ENCODE measurements at places on chromosomes 2 and 18.

GRCh38 chr2:184517402-184517801, 80.9 kb upstream of the ZNF804A start:
- no peak for DNase-seq

- DNase-seq, result no peak
These were observed 206.5 kb downstream of the SETBP1 start for GRCh38 chr18:44887227-44887631.

DNA sequence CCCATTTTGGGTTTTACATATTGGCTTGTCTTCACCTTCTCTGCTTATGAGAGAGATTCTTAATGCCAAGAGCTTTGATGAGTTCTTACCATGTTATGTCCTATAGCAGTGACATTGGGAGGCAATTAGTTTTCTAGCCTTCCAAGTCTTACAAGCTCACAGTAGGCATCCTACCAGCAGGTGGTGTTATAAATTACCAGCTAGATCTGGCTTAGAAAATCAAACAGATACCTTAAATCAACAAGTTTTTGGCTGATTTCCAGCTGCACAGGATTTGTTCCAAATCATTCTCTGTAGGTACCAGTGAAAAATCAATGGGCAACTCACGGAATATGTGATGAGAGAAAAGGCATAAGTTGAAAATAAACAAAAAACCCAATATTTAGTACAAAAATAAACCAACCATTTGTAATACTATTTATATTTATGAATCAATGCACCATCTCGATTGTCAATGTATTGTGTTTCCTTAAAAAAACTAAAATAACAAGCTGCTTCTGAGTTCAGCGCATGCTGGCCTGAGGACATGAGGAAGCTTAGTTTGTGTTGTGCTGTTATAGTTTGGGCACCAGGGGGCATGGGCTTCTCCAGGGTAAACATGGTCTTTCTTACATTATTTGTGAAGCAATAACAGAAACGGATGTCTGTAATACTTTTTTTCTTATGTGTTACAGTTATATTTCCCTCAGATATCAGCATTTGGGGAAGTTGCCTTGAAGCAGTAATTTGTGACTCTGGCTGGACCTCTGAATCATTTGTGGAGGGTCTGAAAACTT, 34.1 kb upstream of the NXPH2 start:
- no peak for DNase-seq

DNA sequence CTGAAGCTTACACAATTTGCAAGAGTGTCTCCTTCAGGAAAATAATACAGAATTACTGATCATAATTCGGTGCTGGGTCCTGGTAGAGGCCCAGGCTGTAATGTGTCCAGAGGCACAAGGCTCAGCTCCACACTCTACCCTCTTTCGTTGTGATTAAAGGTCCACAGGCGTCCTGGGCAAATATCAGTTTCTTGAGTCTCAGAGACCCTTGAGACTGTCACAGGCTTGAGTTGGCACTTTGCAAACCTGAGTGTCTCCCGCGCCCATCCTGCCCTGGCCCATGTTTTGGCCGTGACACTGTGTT, 46.9 kb upstream of the SMAD7 start:
- DNase-seq, result no peak

GRCh38 chr2:127143841-127144782, 37.2 kb upstream of the BIN1 start:
- no peak for DNase-seq

- DNase-seq, result no peak
These were observed 135.3 kb downstream of the AKAIN1 start for GRCh38 chr18:5061785-5062184.

DNA sequence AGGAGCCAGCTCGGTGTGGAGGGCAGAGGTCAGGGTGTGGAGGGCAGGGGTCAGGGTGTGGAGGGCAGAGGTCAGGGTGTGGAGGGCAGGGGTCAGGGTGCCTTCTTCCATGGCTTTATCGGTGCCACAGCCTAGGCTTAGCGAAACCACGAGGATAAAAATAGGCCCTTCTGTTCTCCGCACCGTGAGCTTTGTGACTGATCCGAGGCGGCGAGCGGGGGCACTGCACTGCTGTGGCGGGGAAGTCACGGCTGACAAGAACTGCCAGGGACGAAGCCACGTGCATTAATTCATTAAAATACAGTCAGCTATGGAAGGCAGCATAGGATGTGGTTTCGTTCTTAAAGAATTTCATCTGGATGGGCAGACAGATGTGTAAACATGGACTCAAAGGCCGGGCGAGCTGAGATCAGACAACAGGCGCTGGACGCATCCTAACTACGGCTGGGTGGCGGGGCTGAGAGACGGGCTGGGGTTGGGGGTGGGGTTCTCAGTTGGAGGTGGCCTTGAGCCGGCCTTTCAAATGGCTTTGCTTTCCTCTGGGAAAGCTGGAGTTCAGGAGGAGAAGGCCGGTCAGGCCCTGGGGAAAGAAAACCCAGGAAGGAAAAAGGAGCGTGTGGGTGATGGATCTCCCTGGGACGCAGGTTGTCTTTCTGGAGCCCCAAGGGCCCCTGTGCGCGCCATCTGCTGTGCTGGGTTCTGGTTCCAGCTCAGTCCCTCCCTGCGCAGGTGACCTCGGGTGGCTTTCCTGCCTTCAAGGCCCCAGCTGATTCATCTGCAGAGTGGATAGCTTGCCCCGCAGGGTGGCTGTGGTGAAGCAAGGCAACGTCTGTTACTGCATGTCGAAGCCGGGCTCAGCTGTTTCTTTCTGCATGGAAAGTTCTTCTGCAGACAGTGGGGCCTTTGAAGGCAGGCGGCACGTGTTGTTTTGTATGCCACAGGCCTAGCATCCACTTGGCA, 958 bp upstream of the ALLC start:
- peak; percentile 16 for DNase-seq

GRCh38 chr2:174595116-174595809, 2.3 kb downstream of the WIPF1 start:
- no peak for DNase-seq

DNA sequence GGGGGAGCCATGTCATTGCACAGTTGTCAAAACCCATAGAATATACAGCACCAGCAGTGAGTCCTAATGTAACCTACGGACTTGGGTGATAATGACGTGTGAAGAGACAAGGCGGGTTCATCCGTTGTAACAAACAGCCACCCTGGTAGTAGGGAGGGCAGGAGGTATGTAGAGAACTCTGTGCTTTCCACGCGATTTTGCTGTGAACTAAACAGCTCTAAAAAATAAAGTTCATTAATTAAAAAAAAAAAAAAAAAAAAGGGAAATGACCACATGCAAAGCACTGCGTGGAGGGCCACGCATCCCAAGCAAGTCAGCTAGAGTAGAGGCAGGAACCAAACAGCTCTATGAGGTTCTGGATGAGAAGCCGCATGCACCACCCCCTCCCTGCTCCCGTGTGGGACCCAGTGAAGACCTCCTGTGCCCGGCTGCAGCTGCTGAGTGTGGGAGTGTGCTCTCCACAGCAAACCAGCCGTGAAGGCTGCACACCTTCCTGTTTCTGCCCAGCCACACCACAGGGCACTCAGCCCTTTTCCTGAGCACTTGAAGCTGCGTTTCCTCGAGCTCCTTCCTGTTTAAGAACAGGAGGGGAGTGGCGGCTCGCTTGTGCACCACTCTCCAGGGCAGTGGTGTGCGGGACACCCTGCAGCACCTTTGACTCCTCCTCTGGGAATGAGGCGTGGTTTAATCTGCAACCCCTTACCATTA, 65.6 kb downstream of the ODC1 start:
- DNase-seq, result peak; percentile 40

- DNase-seq, result no peak
These were observed 122.9 kb downstream of the ATAD2B start for GRCh38 chr2:23803965-23804542.

DNA sequence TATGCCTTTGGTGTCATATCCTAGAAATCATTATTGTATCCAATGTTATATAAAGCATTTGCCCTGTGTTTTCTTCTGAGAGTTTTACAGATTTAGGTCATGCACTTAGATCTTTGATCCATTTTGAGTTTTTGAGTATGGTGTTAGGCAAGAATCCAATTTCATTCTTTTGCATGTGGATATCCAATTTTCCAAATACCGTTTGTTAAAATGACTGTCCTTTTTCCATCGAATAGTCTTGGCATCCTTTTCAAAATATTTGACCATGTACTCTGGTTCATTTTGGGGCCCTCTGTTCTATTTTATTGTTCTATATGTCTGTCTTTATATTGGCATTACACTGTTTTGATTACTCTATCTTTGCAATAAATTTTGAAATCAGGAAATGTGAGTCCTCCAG, 23.8 kb upstream of the KCNJ13 start:
- no peak for DNase-seq

DNA sequence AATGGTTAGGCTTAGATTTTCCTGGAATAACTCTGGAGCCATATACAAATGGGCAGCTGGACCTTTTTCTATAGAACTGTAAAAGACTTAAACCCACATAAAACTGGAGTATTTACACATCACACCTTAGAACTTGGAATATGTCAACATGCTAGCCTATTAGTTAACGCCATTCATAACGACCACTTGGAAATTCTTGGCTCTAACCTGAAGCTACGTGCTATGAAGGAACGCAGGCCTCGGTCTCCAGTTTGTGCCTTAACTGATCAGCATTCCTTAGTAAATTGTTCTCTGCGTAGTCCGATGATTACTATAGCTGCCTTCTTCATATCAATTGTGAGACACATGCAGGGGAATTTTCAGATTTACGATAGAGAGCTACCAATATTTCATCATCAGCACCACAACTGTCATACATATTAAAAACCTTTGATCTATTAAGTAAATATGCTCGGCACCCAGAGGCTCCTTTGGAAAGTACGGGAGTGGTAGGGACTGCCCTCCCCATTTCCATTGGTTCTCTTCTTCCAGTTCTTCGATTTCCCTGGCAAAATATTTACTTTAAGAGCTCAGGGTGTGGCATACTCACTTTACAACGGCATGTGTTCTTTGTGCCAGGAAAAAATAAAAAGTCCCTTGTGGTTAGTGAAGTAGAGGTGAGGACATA, 17.5 kb upstream of the CCL20 start:
- DNase-seq, result no peak

- DNase-seq, result no peak
These were observed 7.4 kb downstream of the IL36A start for GRCh38 chr2:113012436-113013335.

- no peak for DNase-seq
These were observed 2.9 kb upstream of the KCNG2 start for GRCh38 chr18:79794846-79795245.

GRCh38 chr2:121248766-121249343, 36.1 kb downstream of the TFCP2L1 start:
- DNase-seq, result no peak

DNA sequence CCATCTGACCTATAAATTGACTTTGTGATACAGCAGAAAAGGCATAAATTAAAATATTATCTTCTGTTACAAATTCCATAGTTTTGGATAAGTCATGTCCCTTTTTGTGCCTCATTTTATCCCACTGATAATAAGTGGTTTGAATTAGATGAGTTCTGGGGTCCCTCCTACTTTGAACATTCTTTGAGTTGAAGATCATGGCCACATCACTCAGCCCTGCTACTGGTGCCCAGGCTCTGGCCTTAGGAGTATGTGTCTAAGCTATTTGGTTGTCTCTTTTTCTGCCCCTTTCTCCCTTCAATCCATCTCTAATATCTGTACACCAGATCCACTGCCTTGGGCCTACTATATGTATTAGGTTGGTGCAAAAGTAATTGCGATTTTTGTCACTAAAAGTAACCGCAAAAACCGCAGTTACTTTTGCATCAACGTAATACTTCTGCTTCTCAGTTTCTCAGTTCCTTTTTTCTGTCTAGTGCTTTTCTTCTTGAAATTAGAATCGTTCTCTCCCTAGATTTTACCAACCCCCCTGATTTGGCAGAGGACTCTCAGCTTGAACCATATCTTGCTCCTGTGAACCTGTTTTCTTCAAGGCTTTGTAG, 362.5 kb upstream of the TNP1 start:
- DNase-seq, result no peak

DNA sequence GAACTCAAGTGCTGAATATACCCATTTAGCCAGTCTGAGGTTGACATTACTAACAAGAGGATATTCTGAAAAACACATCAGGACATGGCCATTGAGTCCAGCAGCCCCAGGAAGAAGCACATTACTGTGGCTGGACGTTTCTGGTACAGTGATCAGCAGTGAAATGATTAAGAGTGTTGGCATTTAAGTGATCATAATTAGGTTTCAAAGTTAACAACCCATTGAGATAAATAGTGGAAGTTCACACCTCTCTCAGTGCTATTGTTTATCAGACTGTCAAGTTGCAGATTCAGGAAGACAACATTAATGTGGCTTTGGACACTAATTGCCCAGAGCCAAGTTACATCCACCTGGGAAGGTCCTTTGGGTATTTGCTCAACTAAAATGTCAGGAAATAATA, 139.5 kb upstream of the GAREM1 start:
- DNase-seq, result peak; percentile 47

GRCh38 chr2:171966235-171966634, 33.5 kb upstream of the METAP1D start:
- no peak for DNase-seq

DNA sequence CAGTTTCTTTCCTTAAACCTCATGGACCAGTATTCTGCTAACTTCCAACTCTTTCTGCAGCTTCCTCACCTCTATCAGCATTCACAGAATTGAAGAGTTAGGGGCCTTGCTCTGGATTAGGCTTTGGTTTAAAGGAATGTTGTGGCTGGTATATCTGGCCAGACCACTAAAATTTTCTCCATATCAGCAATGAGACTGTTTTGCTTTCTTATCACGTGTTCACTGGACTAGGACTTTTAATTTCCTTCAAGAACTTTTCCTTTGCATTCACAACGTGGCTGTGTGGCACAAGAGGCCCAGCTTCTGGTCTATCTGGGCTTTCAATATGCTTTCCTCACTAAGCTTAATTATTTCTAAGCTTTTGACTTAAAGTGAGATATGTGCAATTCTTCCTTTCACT, 33.4 kb downstream of the SP3 start:
- DNase-seq, result no peak

DNA sequence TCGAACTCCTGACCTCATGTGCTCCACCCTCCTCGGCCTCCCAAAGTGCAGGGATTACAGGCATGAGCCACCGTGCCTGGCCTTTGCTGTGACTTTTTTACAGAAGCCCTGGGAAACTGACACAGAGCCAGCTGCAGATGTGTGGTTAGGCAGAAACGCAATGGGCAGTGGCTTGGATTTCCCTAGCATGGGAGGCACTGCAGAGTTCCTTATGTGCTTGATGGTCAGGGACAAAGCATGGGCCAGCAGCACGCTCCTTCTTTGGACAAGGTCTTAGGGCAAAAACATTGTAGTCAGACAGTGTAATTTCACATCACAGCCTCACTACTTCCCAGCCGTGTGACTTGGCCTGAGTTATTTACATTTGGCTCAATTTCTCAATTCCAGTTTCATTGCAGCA, 153.9 kb downstream of the RNF144A start:
- DNase-seq, result no peak

GRCh38 chr2:236161531-236161930, 6.7 kb downstream of the GBX2 start:
- DNase-seq, result no peak

DNA sequence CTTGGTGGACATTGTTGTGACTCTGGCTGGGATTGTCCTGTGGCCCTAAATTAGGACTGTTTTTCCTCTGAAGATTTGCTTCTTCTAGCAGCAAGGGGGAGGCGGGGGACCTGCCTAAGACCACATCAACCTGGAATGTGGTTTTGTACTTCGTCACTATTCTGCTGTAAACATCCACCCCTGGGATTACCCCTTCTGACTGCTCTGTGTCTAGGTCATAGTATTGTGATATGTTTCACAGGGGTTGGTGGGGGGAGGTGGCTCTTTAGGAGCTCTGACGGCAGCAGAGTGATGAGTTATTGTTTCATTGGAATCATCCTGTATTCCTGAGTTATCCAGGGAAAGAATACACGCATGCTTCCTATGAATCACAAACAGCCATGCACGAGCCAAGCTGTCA, 226.4 kb upstream of the MYT1L start:
- no peak for DNase-seq

- no peak for DNase-seq
These were observed 69.7 kb upstream of the NCK2 start for GRCh38 chr2:105674859-105675541.

Measured in left renal cortex interstitium (tissue), 4 donors.